ENCODE measurements at places on chromosomes 16 and 17.

DNA sequence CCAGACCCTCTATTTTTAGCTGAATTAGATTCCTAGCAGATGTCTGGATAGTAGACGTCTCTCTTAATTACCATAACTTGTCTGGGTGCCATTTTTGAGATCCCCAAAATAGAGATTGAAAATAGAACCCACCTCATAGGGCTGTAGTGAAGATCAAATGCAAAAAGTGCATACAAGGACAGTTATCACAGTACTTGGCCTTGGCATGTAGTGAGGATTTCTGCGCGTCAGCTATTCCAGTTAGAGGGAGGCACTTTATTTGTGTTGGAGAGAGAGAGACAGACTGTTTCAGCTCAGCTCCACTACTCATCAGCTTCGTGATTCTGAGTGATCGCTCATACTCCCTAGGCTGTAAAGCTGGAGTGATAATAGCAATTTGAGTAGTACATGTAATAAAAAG lies 59.6 kb upstream of the CDH13 start:
- no peak for DNase-seq

- peak; percentile 34 for DNase-seq
Measured at GRCh38 chr17:57379895-57380434, 123.6 kb downstream of the MSI2 start.

DNA sequence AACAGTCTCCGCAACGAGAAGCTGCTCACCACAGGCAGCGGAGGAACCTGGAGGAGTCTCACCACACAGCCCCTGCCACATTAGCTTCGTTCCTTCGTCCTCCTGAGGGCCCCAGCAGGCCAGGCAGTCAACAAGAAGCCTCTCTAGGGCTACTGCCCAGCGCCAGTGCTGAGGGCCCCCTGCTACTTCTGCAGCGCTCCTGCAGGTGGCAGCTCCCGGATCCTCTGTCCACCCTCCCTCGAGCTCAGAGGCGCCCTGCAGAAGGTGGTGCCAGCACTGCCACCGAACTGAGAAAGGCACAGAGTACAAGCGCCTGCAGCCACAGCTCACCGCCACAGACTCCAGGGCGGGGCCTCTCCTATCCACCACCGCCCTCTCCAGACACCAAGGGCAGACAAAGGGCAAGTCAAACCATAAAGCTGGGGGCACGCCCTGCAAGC lies 27.3 kb downstream of the KDM8 start:
- no peak for DNase-seq

- DNase-seq = no peak
Measured at GRCh38 chr17:19900809-19901208, 33.1 kb upstream of the ULK2 start.

DNA sequence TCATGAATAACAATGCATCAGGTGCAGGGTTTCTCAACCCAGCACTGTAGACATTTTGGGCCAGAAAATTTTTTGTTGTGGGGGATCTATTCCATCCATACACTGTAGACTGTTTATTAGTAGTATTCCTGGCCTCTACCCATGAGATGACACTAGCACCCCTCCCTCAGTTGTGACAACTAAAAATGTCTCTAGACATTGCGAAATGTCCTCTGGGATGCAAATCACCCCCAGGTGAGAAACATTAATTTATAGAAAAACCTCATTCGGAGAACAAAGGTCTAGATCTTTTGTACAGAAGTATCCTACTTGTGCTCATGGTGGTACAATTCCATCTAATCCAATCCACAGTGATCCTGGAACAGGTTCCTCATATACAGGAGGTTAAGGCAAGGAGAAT lies 4.3 kb downstream of the ADAT1 start:
- DNase-seq = no peak

DNA sequence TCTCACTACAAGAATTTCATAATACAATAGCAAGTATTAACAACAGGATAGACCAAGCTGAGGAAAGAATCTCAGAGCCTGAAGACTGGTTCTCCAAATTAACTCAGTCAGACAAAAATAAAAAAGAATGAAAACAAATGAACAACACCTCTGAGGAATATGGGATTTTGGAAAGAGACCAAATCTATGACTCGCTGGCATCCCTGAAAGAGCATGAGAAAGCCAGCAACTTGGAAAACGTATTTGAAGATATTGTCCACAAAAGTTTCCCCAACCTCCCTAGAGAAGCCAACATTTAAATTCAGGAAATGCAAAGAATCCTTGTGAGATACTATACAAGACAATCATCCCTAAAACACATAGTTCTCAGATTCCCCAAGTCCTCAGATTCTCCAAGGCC lies 20.9 kb downstream of the NLRP1 start:
- no peak for DNase-seq

GRCh38 chr16:67897231-67897630 lies 4.2 kb downstream of the PSKH1 start:
- no peak for DNase-seq

Measured in iPS-NIHi11 (cell line).